ENCODE measurements at places on chromosomes 2 and 18.
A peak's percentile ranks its signal among the peaks of the same experiment; 100 is the strongest.

- no peak for DNase-seq
These were observed 118.0 kb upstream of the HS6ST1 start for GRCh38 chr2:128436479-128437203.

DNA sequence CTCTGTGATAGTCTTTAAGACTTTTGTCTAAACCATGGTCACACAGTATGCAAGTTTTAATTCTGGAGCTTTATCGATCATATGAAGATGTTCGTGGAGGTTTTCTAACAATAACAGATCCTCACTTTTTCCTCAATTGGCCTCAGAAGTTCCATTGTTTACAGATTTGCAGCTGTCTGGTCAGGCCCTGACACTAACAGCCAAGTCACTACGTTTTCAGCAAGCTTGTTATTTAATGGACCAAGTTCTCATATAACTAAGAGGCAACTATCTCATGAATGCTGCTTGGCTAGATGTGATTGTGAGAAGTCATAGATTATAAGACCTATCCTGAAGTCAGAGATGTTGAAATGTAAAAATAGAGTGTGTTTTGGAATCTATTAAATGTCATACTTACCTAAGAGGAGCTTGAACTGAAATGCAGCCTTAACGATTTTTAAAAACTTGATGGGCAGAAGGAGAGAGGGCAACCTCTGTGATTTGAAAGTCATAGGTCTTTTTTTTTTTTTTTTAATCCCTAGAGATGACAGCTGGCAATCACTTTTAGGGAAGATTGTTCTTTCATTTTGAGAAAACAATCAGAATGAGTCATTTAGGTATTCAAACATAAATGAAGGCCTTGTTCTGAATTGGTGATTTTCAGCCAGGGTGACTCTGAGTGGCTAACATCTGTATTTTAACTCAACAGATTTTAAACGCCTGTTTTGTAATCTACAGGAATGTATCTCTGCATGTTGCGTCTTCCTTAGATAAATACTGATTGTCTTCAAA lies 48.4 kb upstream of the NEMP2 start:
- no peak for DNase-seq

DNA sequence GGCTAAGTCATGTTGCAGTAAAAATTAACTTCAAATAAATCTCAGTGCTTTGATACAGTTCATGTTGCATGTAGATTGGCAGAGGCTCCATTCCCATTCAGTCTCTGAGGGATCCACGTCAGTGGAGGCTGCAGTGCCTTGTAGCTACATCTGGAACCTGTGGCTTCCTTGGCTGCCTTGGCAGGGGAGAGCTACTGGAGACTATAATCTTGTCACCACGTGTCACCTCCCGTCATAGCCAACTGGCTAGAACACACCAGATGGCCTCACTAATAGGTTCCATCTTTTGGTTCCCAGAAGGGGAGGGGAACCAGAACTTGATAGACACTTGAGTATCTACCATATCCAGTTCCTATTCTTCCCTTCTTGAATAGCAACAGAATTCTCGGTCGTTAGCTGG lies 28.4 kb downstream of the E2F6 start:
- no peak for DNase-seq

GRCh38 chr2:62410015-62410453 lies 96.0 kb downstream of the TMEM17 start:
- DNase-seq = no peak

DNA sequence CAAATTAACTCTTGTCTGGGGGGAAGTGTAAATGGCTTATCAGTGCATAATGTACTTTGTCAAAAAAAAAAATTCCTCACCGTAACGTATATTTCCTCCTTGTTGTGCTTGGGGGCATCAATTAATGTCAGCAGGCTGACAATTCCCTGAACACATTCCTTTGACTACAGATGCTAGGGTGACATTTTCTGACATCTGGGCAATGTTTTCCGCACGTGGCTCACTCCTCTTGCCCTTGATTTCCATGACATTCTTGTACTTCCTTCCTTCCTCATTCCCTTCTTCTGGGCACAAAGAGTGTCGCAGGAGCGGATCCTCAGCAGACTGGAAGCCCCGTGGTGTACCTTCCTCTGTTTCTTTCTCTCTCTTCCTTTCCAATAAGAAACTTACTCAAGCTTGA lies 173.7 kb downstream of the SP3 start:
- DNase-seq = no peak

DNA sequence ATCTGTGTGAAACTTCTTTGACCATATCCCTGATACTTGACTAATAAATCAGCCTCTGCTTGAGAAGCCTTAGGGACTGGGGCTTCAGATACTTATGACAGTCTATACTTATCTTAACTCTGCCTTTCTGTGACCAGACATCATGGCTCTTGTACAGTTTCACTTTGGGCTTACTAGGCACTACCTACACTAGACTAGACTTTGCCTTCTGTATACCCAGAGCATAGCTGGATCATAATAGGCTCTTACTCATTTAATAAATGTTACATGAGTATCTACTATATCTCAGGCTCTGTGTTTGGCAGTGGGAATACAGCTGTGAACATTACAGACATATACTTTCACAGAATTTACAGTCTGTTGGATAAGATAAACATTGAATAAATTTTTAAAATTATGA lies 9.0 kb downstream of the UGP2 start:
- DNase-seq = no peak

GRCh38 chr2:138718405-138718804 lies 61.8 kb downstream of the NXPH2 start:
- DNase-seq = no peak

DNA sequence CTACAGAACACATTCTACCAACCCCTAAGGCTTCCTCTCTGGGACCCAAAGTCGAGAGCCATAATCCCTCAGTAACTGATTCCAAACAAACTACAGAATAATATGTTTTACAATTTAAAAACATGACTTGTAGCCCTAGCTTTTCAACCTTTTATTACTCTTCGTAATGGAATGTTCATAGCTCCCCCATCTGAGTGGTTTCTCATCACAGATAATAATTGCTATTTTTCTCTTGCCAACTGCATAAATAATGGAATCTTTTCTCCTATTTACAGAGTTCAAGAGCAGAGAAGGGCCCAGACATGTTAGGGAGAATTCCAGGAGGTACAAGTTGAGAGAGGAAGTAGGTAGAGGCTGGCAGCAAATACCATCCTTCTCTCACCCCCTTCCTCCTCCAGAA lies 59.9 kb upstream of the CERS6 start:
- DNase-seq = no peak

DNA sequence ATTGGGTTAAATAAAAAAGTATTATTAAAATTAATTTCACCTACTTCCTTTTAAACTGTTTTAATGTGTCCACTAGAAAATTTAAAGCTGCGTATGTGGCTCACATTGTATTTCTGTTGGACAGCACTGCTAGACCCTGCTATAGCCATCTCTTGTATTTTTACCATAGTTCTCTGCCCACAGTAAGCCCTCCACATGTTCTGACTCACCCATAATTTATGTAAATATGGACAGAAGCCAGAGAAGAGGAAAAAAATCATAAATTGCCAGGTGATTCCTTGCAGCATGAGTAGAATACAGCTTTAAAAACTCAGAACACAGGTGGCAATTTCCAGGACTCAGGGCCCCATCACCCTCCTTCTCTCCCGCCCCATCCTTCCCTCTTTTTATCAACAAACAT lies 142.4 kb upstream of the MEX3C start:
- DNase-seq = no peak

GRCh38 chr2:151664520-151664919 lies 69.8 kb downstream of the NEB start:
- no peak for DNase-seq

GRCh38 chr2:83378921-83379320 lies 1080.2 kb downstream of the SUCLG1 start:
- no peak for DNase-seq

DNA sequence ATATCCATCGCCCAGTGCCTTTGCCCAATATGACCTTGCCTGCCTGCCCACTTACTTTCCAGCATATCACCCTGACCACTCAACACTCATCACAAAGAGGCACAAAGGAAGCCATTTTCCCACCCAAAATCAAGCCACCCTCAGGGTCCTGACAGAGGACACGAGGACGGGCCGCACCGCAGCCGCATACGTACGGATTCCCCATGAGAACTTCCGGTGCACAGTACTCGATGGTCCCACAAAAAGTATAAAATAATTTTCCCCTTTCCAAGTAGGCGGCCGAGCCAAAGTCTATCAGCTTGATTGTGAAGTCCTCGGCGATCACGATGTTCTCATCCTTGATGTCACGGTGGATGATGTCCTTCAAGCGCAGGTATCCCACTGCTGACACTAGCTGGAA lies 10.0 kb upstream of the MTERF4 start:
- DNase-seq = no peak

GRCh38 chr18:12929477-12930083 lies 18.2 kb upstream of the SEH1L start:
- DNase-seq = no peak

GRCh38 chr2:150586858-150587257 lies 99.4 kb upstream of the RND3 start:
- DNase-seq = no peak

GRCh38 chr2:10022445-10022844 lies 20.9 kb upstream of the KLF11 start:
- DNase-seq = no peak

GRCh38 chr2:216316743-216317142 lies 55.5 kb downstream of the MARCHF4 start:
- no peak for DNase-seq

DNA sequence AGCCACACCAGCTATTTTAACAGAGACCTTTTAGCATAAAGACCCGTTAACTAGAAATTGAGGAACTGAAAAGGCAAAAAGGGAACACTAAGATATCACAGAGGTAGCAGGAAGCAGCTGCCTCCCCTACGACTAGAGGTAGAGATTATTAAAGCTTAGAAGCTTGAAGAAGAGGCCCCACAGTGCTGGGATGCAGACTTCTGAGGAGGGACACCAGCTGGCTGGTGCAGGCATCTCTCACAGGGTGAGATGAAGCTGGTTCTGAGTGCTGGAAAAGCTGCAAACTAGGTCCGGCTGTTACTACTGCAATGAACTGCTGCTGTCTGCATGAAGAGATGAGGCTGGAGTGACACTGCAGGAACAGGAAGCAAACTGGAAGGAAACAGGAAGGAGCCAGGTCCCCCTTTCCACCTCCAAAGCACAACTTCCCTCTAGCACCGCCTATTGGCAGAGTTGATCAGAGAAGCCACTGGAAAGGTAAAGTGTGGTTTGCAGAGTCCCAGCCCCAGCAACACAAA lies 61.2 kb upstream of the MRPS9 start:
- DNase-seq = no peak

- no peak for DNase-seq
These were observed 2.3 kb upstream of the GCC2 start for GRCh38 chr2:108446703-108447102.

DNA sequence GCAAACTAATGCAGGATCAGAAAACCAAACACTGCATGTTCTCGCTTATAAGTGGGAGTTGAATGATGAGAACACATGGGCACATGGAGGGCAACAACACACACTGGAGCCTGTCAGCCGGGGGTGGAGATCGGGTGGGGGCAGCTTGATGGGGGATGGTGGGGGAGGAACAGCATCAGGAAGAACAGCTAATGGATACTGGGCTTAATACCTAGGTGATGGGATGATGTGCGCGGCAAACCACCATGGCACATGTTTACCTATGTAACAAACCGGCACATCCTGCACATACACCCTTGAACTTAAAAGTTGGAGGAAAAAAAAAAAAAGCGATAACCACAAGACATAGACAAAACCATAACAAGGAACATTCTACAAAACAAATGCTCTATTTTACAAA lies 10.4 kb downstream of the CHMP3 start:
- DNase-seq = no peak

- no peak for DNase-seq
These were observed 514.6 kb downstream of the DSC3 start for GRCh38 chr18:30527917-30528316.

DNA sequence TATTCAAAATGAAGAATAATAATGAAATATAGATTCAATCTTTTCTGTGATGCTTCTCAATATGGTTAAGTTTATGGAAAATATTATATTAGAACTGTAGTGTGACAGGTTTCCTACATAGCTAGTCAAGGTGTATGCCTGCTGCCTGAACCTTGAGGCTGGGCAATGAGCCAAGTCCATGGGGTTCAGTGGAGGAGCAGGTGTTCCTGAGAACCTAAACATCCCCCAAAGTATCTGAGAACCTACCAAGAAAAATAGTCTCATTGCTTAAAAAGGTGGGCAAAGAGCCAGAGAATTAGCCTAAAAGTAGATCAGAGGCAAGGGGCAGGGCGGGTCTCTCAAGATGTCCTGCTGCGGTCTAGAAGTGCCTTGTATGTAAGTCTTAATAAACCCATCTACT lies 185.9 kb upstream of the SPHKAP start:
- DNase-seq = no peak

- DNase-seq = peak; percentile 85
These were observed at the start of gene USP34 for GRCh38 chr2:61470965-61471904. Gene USP34, minus strand, starts transcription at chr2:61471087. Its CDS starts 395 bp downstream, at chr2:61470692.

- DNase-seq = no peak
These were observed 10.8 kb downstream of the SIX3 start for GRCh38 chr2:44952143-44952805.

DNA sequence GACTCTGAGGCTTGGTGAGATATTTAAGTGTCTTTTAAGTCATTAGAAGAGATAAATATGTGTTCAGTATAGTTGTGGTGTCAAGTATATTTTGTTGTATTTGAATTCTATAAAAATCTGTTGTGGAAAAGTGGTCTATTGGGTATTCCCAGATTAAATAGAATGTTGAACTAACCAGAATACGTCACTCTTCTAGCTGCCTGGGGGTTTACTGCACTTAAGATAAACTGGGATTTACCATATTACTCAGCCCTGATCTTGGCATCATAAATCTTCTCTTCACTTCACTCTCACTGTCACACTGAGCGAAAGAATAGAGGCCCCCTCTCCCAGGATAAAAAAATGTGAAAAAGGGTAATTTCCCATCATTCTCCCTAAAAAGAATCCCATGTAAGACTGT lies 129.8 kb downstream of the BCL2 start:
- DNase-seq = no peak

DNA sequence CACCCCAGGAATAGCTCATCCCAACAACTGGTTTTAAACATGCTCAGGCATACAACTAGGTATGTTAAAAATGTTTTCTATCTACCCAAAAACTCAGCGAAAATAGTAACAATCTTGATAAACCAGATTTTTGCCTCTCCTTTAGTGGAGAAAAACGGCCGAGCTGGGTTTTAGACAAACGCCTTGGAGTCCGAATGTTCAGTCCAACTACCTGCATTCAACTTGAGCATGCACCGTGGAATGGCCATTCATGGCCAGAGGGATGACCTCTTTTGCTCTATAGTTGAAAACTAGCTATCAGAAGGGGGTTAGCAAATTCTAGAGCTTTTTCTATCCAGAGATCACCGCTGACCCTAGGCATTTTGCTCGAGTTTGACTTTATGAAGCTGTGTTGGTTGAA lies 30.8 kb downstream of the PDIA6 start:
- no peak for DNase-seq

Measured in stimulated activated CD4-positive, alpha-beta T cell treated with anti-CD3 and anti-CD28 coated beads, Interleukin-1b, Interleukin-23, amount 100 ng/mL, for 1 hour (primary cell).